ENCODE measurements at places on chromosomes 1 and 21.

GRCh38 chr21:42341776-42342542, 8.8 kb downstream of the TFF2 start:
- no peak for DNase-seq

- DNase-seq, result no peak
These were observed 235.3 kb upstream of the KCNK2 start for GRCh38 chr1:214847071-214847810.

GRCh38 chr21:42677339-42678321, 24.2 kb downstream of the PDE9A start:
- DNase-seq, result no peak

- no peak for DNase-seq
These were observed 185.1 kb upstream of the CAMK1G start for GRCh38 chr1:209398313-209398991.

- no peak for DNase-seq
These were observed 332.2 kb downstream of the CHRM3 start for GRCh38 chr1:239718571-239718970.

- no peak for DNase-seq
These were observed 72.0 kb downstream of the EIF4G3 start for GRCh38 chr1:21104683-21105082.

DNA sequence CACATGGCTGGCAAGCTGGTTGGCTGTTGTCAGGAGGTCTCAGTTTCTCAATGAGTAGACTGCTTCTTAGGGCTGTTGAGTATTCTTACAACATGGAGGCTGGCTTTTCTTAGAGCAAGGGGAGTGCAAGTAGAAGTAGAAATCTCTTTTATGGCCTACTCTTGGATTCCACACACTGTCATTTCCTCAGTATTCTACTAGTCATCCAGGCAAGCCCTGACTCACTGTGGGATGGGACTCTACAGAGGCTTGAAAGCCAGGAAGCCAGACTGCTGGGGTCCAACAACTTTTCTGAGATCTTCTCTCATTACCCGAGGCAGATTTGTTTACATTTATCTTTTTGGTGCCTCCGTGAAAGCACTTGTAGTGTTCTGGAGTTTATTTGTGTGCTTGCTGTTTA, 196.2 kb upstream of the APP start:
- DNase-seq, result no peak

DNA sequence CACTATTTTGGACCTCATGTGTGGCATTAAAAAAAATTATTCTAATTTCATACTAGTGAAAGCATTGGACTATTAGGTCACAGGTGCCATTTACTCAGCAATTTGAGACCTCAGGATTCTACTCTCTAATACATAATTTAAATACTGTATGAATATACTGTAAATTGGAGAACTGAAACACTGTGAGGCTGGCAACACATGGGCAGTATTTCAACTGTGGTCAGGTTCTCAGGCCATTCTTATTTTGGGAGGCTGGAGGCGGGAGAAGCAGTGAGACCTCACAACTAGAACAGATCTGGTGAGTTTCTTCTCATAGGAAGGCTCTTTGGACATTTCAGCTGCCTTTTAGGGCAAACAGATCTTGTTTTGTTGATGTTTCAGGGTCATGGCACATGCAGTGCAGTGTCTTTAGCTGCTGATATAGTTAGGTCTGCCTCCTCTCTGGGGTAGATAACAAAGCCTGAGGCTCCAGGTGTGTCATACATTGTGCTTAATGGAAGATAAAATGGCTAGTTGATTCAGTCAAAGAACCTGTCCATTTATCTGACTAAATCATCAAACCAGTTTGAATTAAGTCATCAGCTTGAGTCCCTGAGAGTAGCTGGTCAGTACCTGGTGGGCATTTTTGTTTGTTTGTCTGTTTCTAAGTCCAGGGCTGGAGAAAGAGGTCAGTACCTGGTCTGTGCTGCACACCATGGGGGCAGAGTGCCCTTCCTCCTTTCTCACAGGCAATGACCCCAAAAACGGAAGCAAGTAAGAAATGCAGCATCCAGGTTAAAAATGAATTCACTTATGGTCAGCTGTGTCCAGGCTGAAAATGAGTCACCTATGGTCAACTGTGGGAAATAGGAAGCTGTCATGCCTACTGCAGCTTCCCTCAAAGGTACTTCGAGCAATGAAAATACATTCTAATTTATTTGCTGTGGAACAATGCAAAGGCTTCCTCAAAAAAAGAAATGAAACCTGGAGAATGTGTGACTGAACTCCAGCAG, 216.2 kb downstream of the SDCCAG8 start:
- no peak for DNase-seq

- DNase-seq, result no peak
These were observed at the start of gene CHI3L1 for GRCh38 chr1:203186446-203187303. Gene CHI3L1 (minus strand): TSS chr1:203186704. CDS start chr1:203186623, 81 bp downstream.

- no peak for DNase-seq
These were observed 3.7 kb downstream of the CCDC24 start for GRCh38 chr1:43994794-43995790.
